ENCODE measurements at places on chromosomes 6 and 20. TPM values are rescaled to one million over a fixed set of nuclear protein-coding genes. Genes with fewer than 3 reads are reported as not detected.
A peak's percentile ranks its signal among the peaks of the same experiment; 100 is the strongest.

DNA sequence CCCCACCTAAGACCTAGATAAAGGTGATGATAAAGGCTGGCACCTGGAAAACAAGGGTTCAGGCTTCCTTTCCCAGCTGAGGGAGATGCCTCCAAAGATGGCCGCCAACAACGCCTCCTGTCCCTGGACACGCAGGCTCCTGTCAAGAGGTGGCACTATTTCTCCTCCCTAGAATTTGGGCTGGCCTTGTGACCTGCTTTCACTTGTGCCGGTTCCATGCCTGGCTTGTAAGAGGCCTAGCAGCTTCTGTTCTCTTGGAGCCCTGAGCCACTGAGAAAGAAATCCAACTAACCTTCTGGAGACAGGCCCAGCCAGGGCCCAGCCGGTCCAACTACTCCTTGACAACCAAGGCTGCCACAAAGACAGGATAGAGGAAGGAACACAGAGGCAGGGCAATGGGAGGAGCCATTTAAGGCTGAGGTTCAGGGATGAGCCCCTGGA, 60.2 kb upstream of the RALY start:
- H3K4me3 ChIP-seq, result no peak overlapping the region
- DNase-seq, result peak; percentile 74
- H3K36me3 ChIP-seq, result no peaks in the 10 kb centered on the region
- H3K4me1 ChIP-seq, result no peaks in the 10 kb centered on the region

GRCh38 chr6:73156793-73157767, 68.2 kb downstream of the KHDC1L start:
- H3K27me3 ChIP-seq, result no peaks in the 10 kb centered on the region
- no peak overlapping the region for H3K27ac ChIP-seq
- H3K4me1 ChIP-seq, result no peaks in the 10 kb centered on the region
- no peak overlapping the region for H3K4me3 ChIP-seq
- no peaks in the 10 kb centered on the region for H3K36me3 ChIP-seq

GRCh38 chr20:63697868-63698545, 1.6 kb downstream of the TNFRSF6B start:
- H3K4me3 ChIP-seq, result peak overlapping the region; percentile 63
- H3K27me3 ChIP-seq, result peaks cover 5% of the 10 kb centered on the region
- peak overlapping the region; percentile 77 for H3K27ac ChIP-seq

DNA sequence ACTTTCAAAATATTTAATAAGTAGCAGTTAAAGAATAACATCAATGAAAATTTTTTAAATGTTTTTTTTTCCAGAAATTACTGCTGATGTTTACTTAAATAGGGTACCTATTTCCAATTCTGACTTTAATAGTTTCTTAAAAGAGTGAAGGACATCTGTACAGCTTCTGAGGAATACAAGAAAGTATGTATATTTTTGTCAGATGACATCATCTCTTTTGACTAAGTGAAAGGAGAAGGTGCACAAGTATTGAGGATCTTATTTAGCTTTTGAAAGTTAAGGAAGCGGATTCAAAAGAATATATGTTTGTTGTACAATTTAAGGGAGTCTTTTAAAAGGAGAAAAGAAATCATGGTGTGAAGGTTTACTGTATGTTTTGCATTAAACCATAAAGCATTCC, 90.0 kb upstream of the SLC35B3 start:
- no peaks in the 10 kb centered on the region for H3K4me1 ChIP-seq
- H3K4me3 ChIP-seq, result no peak overlapping the region
- no peak for DNase-seq
- no peaks in the 10 kb centered on the region for H3K27me3 ChIP-seq

DNA sequence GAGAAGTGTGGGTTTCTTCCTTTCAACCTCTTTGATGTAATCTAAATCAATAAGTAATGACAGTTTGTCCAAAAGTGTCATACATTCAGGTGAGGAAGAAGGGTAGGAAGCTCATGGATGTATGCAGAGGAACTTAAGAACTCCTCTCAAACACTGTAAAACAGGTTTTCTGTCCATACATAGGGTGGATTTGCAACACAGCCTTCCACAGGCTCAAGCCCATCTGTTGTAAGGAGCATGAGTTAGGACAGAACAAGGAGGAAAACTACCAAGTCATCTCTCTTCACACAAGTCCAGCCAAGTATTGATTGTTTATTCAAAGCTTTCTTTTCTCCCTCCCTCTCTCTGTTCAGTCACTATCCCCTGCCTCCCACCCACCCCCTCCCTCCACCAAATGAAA, 49.0 kb upstream of the CDYL start:
- H3K4me1 ChIP-seq, result no peaks in the 10 kb centered on the region
- H3K4me3 ChIP-seq, result no peak overlapping the region
- no peaks in the 10 kb centered on the region for H3K27me3 ChIP-seq

DNA sequence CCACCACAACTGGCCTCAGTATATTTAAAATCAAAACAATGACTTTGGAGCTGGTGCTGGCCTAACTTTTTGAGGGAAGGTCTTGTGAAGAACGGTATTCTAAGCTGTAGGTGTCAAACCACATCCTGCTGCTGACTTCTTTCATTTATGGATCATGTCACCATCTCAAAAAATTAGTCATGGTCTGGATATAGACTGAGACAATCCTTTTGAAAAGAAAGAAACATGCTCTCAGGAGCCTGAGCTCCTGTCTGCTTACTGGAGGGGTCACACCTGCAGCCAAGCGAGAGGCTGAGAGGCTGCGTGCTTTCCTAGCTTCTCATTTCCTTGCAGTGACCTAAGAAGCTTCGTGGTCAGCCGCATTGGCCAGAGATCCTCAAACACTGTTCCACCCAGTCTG, 55.2 kb downstream of the TIAM2 start:
- no peak for DNase-seq
- H3K36me3 ChIP-seq, result no peaks in the 10 kb centered on the region
- no peaks in the 10 kb centered on the region for H3K27me3 ChIP-seq
- no peak overlapping the region for H3K27ac ChIP-seq
- H3K4me1 ChIP-seq, result no peaks in the 10 kb centered on the region

DNA sequence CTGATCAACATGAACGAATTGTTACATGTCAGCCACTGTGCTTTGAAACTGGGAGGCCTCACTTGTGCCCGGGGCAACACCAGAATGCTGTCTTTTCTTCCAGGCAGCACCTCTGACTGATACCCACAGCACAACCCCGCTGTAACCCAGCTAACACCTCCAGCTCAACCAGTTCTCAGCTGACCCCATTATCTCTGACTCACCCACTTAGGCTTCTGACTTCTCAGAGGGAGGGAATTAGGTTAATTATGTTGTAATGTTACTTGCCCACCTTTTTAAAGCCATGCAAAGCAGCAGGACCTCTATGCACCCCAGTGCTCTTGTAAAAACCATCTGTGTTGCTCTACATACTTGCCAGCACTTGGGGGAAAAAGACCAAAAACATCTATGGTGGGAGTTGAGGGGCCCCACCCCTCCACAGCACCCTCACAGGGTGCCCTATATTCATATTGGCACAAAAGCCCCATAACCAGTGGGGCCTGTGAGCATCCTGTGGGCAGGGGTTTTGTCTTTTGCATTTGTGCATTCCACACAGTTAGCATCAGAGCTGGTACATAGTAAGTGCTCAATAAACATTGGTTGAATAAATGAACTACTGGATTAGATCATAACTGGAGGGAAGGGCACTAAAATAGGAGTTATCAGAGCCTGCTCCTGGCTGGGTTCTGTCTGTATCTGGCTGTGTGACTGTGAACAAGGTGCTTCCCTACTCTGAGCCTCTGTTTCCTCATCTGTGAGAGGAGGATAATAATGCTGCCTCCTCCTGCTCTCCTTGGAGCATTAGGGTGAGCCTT, 22.3 kb downstream of the BNIP5 start:
- no peak for DNase-seq
- H3K4me1 ChIP-seq, result peaks cover 12% of the 10 kb centered on the region
- no peak overlapping the region for H3K27ac ChIP-seq
- no peak overlapping the region for H3K4me3 ChIP-seq
- H3K27me3 ChIP-seq, result no peaks in the 10 kb centered on the region

- H3K4me3 ChIP-seq, result no peak overlapping the region
- H3K36me3 ChIP-seq, result no peaks in the 10 kb centered on the region
- DNase-seq, result no peak
- H3K27ac ChIP-seq, result no peak overlapping the region
Measured at GRCh38 chr6:157951828-157952227, 29.8 kb upstream of the SYNJ2 start.

- H3K27ac ChIP-seq, result no peak overlapping the region
- H3K27me3 ChIP-seq, result no peaks in the 10 kb centered on the region
- H3K4me3 ChIP-seq, result no peak overlapping the region
- DNase-seq, result no peak
- no peaks in the 10 kb centered on the region for H3K36me3 ChIP-seq
- H3K4me1 ChIP-seq, result no peaks in the 10 kb centered on the region
Measured at GRCh38 chr6:113930183-113930582, 40.8 kb downstream of the HDAC2 start.

DNA sequence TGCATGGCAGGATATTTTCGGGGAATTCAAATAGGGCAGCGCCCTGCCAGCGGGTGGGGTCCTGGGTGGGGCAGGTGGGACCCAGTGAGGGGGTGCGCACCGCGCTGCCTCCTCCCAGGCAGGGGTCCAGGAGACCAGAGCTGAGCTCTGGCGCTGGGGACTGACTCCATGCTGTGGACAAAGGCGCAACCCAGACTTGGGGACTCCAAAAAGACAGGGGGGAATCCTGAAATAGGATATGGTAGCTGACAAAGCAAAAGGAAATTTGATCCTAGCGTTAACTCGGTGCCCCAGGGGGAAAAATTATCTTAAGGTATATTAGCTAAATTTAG, 23.6 kb downstream of the TFAP2A start:
- DNase-seq, result no peak
- peaks cover 72% of the 10 kb centered on the region for H3K27me3 ChIP-seq
- no peaks in the 10 kb centered on the region for H3K4me1 ChIP-seq
- H3K4me3 ChIP-seq, result no peak overlapping the region
- H3K36me3 ChIP-seq, result no peaks in the 10 kb centered on the region
- H3K27ac ChIP-seq, result no peak overlapping the region

- H3K27ac ChIP-seq, result no peak overlapping the region
- no peaks in the 10 kb centered on the region for H3K27me3 ChIP-seq
Measured at GRCh38 chr6:148578489-148578814, 168.4 kb upstream of the UST start.

DNA sequence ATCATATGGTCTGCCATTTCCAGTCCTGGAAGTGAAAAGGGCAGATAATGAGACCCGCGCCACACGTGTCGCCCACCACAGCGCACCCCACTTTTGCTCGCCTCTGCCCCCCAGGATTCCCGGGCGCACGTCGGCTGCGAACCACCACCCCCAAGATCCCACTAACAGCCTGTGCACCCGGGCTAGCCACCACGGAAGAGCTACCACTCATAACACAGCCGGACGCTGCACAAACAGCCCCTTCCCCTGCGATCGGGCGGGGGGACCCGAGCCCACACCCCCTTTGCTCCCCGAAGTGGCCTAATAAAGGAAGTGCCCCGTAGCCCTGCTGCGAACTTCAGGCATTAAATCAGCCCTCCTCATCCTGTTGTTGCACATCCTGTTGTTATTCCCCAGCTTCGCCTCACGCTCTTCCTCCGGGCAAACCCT, 506 bp downstream of the CITED2 start:
- no peaks in the 10 kb centered on the region for H3K36me3 ChIP-seq
- peak overlapping the region; percentile 89 for H3K4me3 ChIP-seq
- H3K4me1 ChIP-seq, result peaks cover 53% of the 10 kb centered on the region
- no peak for DNase-seq

DNA sequence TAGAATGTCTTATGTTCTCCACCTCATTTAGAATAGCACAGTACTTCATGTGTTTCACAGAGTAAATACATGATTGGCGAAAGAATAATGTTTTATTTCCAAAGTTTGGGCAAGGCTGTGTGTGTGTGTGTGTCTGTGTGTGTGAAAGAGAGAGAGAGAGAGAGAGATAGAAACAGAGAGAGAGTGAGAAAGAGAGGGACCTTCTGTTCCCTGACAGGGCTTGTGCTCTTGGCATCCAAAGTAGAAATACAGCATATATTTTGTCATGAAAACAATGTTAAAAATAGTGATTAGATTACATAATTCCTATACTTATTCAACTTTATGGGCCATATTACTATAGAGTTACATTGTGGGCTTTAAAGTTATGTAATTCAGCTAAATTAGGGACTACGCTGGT, 201.2 kb downstream of the KIF6 start:
- no peaks in the 10 kb centered on the region for H3K36me3 ChIP-seq
- H3K27ac ChIP-seq, result no peak overlapping the region
- DNase-seq, result no peak
- H3K4me1 ChIP-seq, result no peaks in the 10 kb centered on the region
- H3K4me3 ChIP-seq, result no peak overlapping the region

GRCh38 chr6:3157131-3157933, at the start of gene TUBB2A:
Gene TUBB2A, minus strand, starts transcription at chr6:3157544. Its CDS starts 81 bp downstream, at chr6:3157463.
- peak; percentile 95 for DNase-seq
- peak within 1 kb of the TSS; percentile 90 for H3K27ac ChIP-seq
- H3K4me3 ChIP-seq, result peak within 1 kb of the TSS; percentile 89
- H3K4me1 ChIP-seq, result peaks cover 33% of the 10 kb centered on the region
- no peaks in the 10 kb centered on the region for H3K36me3 ChIP-seq

- H3K27ac ChIP-seq, result no peak overlapping the region
- no peak overlapping the region for H3K4me3 ChIP-seq
- no peaks in the 10 kb centered on the region for H3K4me1 ChIP-seq
- H3K27me3 ChIP-seq, result no peaks in the 10 kb centered on the region
Measured at GRCh38 chr6:169034516-169035167, 219.0 kb downstream of the THBS2 start.

GRCh38 chr6:49463612-49463967, 420 bp downstream of the CENPQ start:
- H3K27ac ChIP-seq, result peak overlapping the region; percentile 82
- peaks cover 17% of the 10 kb centered on the region for H3K4me1 ChIP-seq
- no peaks in the 10 kb centered on the region for H3K27me3 ChIP-seq

GRCh38 chr20:7010527-7010926, 243.0 kb downstream of the BMP2 start:
- no peaks in the 10 kb centered on the region for H3K27me3 ChIP-seq
- H3K4me3 ChIP-seq, result no peak overlapping the region
- H3K36me3 ChIP-seq, result no peaks in the 10 kb centered on the region
- no peak for DNase-seq
- H3K27ac ChIP-seq, result no peak overlapping the region

- DNase-seq, result no peak
- H3K4me3 ChIP-seq, result no peak overlapping the region
- H3K27ac ChIP-seq, result no peak overlapping the region
- no peaks in the 10 kb centered on the region for H3K36me3 ChIP-seq
Measured at GRCh38 chr6:39777661-39778060, 14.5 kb upstream of the DAAM2 start.

PRDM13 gene
- not detected for total RNA-seq

APOM gene
- 3.0 TPM for total RNA-seq

BTNL2 gene
- total RNA-seq, result not detected

C20orf144 gene
- total RNA-seq, result not detected
